Cardiac atrium fibroblast (primary cell): ENCODE measurements at places on chromosomes 12 and 14. TPM values are rescaled to one million over a fixed set of nuclear protein-coding genes. Genes with fewer than 3 reads are reported as not detected.

The ZBTB42 gene
- 3.1 and 3.4 TPM in 2 replicates for total RNA-seq

The OTX2 gene
- total RNA-seq = not detected in 2 replicates

The KCNA1 gene
- total RNA-seq = not detected in 2 replicates

The BHLHE41 gene
- total RNA-seq = 1.3 and 5.0 TPM in 2 replicates

The TEX22 gene
- total RNA-seq = 0.18 TPM in 1 of 2 replicates, not detected in the other

The MARS1 gene
- 82.6 and 93.7 TPM in 2 replicates for total RNA-seq

The LRTM2 gene
- total RNA-seq = not detected in 2 replicates

The ETFBKMT gene
- 0.72 and 3.2 TPM in 2 replicates for total RNA-seq
